Ascending aorta (tissue), 2 donors: ENCODE measurements at places on chromosomes 7 and 10. TPM values are rescaled to one million over a fixed set of nuclear protein-coding genes. Genes with fewer than 3 reads are reported as not detected.

The NPFFR1 gene
- total RNA-seq = not detected

The FAM24A gene
- total RNA-seq = not detected

- DNase-seq = no peak
These were observed 148.8 kb downstream of the NPSR1 start for GRCh38 chr7:34806831-34807230.

DNA sequence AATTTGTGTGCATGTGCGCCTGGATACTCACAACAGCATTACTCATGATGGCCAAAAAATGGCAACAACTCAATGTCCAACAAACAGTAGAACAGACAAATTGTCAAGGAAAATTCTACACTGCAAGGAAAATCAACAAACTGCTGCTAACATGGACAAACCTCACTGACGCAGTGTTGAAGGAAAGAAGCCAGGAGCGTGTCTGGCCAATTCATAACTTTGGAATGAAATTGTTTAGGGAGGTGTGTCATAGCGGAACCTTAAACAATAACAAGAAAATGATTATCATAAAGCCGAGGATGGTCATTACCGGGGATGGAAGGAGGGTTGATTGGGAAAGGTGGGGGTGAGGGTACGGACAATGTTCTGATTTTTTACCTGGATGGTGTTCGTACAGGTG, 29.1 kb downstream of the ALOX5 start:
- no peak for DNase-seq

GRCh38 chr7:140876519-140877248, 48.0 kb downstream of the BRAF start:
- no peak for DNase-seq
